Mesenchymal stem cell (in vitro differentiated cells and primary cell): ENCODE measurements at places on chromosomes 4 and X.
A peak's percentile ranks its signal among the peaks of the same experiment; 100 is the strongest.

GRCh38 chrX:17803449-17803848 lies 57.6 kb downstream of the RAI2 start:
- no peak for DNase-seq
- no peak overlapping the region for H3K27ac ChIP-seq
- H3K36me3 ChIP-seq: no peaks in the 10 kb centered on the region
- peaks cover 3% of the 10 kb centered on the region for H3K27me3 ChIP-seq

- H3K27ac ChIP-seq: peak overlapping the region; percentile 9
- no peak overlapping the region for H3K4me3 ChIP-seq
- peaks cover 2% of the 10 kb centered on the region for H3K4me1 ChIP-seq
- no peaks in the 10 kb centered on the region for H3K36me3 ChIP-seq
- H3K27me3 ChIP-seq: no peaks in the 10 kb centered on the region
- DNase-seq: no peak
Observed at GRCh38 chr4:36224972-36225903, 19.1 kb downstream of the ARAP2 start.

- H3K4me1 ChIP-seq: peaks cover 4% of the 10 kb centered on the region
- DNase-seq: no peak
- H3K27ac ChIP-seq: no peak overlapping the region
- peaks cover 31% of the 10 kb centered on the region for H3K36me3 ChIP-seq
Observed at GRCh38 chr4:5470318-5471198, 237.8 kb downstream of the EVC2 start.

GRCh38 chr4:56844802-56845580 lies 23.5 kb upstream of the SPINK2 start:
- no peak overlapping the region for H3K4me3 ChIP-seq
- H3K27ac ChIP-seq: no peak overlapping the region
- no peaks in the 10 kb centered on the region for H3K27me3 ChIP-seq

GRCh38 chr4:8896071-8896470 lies 24.4 kb upstream of the HMX1 start:
- H3K27me3 ChIP-seq: no peaks in the 10 kb centered on the region
- DNase-seq: no peak
- H3K27ac ChIP-seq: no peak overlapping the region
- H3K4me3 ChIP-seq: no peak overlapping the region

GRCh38 chrX:69607616-69608015 lies 8.3 kb upstream of the EDA start:
- H3K4me3 ChIP-seq: no peak overlapping the region
- DNase-seq: no peak
- H3K36me3 ChIP-seq: no peaks in the 10 kb centered on the region
- no peaks in the 10 kb centered on the region for H3K4me1 ChIP-seq
- peaks cover 69% of the 10 kb centered on the region for H3K27me3 ChIP-seq

- H3K4me1 ChIP-seq: peaks cover 14% of the 10 kb centered on the region
- H3K4me3 ChIP-seq: peak overlapping the region; percentile 58
- H3K27ac ChIP-seq: no peak overlapping the region
- H3K27me3 ChIP-seq: peaks cover 47% of the 10 kb centered on the region
- no peaks in the 10 kb centered on the region for H3K36me3 ChIP-seq
Observed at GRCh38 chr4:46994007-46994405, 625 bp upstream of the GABRA4 start.
